Hematopoietic multipotent progenitor cell treated with erythropoietin and hydrocortisone succinate and interleukin-3 and kit ligand, for 8 days (in vitro differentiated cells): ENCODE measurements at places on chromosomes 13 and 19.

DNA sequence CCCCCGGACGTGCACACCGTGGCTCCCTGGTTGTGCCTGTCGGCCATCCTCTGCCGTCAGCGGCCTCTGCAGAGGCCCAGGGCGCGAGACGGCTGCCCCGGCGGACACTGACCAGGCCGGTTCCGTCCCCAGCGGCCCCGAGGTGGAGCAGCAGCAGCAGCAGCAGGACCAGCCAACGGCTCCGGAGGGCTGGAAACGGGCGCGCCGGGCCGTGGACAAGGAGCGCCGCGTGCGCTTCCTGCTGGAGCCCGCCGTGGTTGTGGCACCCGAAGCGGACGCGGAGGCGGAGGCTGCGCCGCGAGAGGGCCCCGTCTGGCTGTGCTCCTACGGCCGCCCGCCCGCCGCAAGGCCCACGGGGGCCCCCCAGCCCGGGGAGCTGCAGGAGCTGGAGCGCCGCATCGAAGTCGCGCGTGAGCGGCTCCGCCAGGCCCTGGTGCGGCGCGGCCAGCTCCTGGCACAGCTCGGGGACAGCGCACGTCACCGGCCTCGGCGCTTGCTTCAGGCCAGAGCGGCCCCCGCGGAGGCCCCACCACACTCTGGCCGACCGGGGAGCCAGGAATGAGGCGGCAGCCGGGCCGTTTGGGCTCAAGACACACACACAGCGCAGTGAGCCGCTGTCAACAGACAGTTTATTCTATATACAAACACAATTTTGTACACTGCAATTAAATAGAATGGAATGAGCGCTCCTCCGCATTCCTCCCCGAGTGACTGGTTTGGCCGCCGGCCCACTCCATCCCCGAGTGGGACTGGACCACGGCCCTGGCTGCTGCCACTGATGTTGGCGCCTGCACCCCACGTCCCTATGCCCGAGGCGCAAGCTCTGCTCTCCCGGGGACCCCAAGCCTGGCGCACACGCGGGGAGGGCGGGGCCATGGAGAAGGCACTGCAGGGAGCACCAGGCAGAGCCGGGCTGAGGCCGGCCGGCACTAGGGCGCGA, 9.1 kb downstream of the GRIN3B start:
- no peak for DNase-seq

DNA sequence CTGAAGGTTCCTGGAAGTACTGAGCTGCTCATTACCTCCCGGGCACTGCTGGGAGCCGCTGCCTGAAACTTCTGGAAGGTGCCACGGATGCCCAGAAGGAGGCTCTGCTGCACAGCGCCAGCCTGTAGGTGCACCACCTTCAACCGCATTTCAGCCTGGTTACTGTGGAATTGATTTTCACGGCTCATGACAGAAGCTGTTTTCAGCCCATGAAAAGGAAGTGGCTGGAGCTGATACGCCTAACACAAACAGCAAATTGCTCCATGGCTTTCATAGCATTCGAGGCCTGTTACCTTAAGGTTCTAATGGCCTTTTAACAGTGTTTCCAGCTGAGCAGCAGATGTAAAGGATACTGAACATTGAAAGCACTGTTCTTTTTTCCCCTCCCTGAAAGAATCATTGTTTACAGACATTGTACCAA, 22.0 kb downstream of the GPC6 start:
- DNase-seq, result no peak

DNA sequence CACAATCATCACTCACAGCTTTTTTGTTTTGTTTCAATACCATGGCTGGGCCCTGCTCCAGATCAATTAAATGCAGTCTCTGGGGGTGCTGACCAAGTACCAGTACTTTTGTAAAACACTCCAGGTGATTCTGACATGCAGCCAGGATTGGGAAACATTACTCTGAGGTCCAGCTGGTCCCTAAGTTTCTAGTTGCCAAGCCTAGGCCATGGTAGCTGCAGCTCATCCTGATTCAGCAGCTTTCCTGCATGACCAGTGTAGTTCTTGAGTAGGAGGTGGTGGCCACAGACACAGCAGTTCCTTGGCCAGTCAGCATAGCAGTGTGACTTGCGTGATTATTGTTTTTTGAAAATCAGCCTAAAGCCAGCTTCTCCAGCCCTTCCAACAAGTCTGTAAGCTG, 859.1 kb downstream of the DIAPH3 start:
- DNase-seq, result no peak

DNA sequence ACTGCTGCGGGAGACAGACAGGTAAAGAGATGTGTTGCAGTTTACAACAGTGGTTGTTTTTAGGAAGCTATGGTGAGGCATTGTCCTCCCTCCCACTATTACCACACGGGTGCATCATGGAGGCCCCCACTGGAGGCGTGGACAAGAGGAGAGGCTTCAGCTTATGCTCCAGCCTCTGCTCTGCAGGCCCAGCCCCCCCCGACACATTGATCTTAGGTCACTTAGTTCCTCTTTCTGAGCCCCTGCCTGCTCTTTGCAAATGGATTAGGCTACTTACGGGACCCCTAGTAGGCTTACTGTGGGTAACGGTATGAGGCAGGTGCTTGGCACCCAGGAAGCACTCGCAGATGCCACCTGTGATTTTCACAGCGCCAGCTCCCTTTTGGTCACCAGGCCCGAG, 123.9 kb downstream of the SLC7A1 start:
- DNase-seq, result no peak

GRCh38 chr19:18730885-18731513, 47.5 kb downstream of the CRTC1 start:
- no peak for DNase-seq

- DNase-seq, result peak; percentile 24
Measured at GRCh38 chr13:100694722-100695508, 20.3 kb upstream of the TMTC4 start.

- DNase-seq, result no peak
Measured at GRCh38 chr13:113157929-113158747, at the start of gene PROZ. PROZ (plus strand) TSS chr13:113158648; CDS start chr13:113158661, 13 bp downstream.

DNA sequence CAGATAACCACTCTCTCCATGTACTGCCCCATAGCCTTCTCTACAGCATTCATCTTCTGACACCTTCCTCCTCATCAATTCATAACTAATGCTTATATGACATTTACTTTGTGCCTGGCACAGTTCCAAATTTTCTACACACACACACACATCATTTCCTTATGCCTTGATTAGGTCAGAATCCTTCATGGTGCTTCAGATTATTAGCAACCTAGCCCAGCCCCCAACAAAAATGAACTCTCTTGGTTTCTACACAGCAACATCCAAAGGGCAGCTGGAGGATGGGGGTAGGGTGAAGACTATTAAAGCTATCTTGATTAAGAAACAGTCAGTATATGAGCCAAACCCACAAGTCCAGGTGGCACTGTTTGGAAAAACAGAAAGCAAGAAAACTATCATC, 3.7 kb downstream of the RUBCNL start:
- DNase-seq, result no peak

DNA sequence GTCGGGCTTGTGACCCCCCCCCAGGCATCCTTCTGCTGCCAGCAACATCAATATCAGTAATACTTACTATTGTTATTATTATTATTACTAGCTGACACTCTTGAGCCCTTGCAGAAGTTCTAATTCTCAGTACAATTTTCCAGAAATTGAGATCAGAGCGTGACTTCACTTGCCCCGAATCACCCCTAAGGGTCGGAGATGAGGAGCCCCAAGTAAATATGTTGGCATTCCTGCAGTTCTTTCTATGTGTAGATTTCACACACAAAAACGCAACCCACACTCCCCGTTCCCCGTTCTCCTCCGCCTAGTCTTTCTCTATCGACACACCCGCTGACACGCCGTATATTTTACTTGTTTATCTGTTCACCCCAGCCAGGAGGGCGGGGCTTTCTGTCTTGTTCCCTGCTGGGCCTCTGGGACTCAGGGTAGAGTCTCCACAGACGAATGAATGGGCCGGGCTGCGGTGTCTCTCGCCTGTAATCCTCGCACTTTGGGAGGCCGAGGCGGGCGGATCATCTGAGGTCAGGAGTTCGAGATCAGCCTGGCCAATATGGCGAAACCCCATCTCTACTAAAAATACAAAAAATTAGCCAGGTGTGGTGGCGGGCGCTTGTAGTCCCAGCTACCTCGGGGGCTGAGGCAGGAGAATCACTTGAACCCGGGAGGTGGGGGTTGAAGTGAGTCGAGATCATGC, 14.7 kb downstream of the TLE5 start:
- DNase-seq, result peak; percentile 99

- DNase-seq, result peak; percentile 33
Measured at GRCh38 chr13:44425041-44425814, 51.6 kb downstream of the SERP2 start.

DNA sequence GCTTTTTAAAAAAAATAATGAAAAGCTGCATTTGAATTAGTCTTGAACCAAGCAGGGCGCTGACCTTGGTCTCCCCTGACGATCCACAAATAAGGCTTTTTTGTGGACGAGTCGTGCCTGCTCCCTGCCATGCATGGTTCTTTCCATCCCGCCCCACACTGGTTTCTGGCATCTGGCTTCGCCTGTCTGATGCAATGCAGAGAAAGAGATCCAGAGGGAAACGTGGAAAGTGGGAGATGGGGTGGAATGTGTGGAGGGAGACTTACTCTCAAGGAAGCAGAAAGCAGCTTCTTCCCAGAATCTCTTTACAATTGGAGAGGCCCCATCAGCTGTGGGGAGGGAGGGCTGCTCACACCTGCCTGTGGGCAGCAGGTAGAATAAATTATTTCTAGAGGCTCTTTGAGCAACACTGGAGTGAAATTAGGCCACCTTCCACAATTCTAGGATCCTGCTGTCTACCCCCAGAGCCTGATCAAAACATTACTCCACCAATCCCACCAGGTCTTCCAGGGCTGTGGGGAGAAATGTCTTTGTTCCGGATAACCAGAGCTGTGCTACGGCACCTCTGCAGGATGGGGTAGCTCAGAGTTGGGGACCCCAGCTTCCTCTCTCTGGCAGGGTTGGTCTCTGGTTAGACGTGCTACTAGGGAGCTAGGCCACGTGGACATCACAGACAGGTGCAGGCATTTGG, 183.5 kb downstream of the UQCRFS1 start:
- DNase-seq, result no peak

DNA sequence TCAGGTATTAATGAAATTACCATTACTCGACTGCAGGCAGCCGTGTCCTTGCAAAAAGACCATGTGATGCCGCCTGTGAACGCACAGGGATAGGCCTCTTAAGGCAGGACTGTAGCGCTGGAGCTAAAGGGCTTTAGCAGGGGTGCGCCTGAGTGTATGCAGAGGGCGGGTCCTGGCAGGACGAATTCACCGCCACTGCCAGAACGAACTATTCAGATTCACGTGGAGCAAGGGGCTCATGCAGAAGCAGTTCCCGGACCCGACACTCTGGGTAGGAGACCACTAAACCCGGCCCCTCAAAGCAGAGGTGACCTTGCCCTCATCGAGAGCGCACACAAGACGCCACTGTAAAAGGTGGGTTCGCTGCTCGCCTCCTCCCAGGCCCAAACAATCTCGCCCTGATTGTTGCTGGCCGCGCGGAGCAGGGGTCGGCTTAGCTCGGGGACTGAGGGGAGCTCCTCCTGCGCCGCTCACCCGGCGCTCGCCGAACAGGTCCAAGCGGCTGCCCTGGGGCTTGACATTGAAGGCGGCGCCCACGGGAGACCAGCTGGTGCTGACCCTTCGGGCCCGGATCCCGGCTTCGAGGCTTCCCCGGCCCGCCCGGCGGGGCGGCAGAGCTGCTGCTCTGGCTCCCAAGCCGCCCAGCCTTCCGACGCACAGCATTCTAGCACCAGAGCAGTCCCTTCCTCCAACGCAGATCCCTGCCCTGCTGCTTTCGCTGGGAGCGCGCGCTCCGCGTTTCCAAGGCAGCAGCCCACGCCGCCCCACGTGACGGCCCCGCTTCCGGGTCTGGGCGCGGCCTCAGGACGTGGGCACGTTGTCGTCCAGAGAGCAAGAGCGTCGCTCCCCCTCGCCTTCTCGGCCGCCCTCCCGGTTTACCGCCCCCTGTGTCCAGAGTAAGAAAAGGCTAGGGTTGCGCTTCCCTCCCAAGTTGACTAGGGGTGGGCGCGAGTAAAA, at the start of gene MIPEP:
Gene MIPEP (minus strand): TSS at position 743 of the 957 bp plus-strand sequence. CDS start 80 bp downstream, at position 663.
- DNase-seq, result peak; percentile 96

DNA sequence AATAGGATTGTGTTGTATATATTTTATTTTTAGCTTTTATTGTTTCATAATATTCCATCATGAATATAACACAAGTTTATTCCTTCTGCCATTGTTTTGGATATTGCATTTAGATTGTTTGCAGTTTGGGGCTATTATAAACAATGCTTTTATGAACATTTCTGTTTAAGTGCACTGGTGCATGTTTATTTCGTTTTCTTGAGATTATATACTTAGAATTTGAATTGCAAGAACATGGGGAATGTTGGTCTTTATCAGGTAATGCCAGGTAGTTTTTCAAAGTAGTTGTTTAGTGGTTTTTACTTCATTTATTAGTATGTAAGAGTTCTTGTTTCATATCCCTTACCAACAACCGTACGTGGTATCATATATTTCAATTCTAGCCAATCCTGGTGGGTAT, 4.3 kb downstream of the LSM14A start:
- no peak for DNase-seq

DNA sequence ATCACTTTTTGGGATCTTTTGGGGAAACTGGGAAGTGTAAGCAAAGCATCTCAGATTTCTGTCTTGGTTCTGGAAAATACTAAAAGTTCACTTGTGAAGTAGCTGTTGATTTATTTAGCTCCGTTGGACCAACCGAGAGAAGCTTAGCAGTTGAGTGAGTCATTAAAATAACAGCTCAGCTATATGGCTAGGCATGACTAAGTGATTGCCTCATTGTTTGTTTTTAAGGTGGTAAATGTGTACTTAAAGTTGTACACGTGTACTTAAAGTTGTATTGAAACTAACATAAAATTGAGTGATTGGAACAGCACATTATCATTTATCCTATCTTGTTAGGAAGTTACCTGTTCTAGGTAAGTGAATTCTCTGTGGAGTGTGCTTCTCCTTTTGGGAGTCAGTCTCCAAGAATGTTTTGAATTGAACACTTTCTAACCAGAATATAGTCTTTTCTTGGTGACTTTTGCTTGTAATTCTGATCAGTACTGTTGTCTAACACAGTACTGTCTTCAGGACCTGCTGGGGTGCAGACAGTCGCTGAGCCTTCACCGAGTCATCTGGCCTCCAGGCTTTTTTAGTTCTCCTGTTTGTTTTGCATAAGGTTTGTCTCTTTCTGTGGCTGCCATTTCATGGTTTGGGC, 2.9 kb upstream of the DCUN1D2 start:
- peak; percentile 60 for DNase-seq

DNA sequence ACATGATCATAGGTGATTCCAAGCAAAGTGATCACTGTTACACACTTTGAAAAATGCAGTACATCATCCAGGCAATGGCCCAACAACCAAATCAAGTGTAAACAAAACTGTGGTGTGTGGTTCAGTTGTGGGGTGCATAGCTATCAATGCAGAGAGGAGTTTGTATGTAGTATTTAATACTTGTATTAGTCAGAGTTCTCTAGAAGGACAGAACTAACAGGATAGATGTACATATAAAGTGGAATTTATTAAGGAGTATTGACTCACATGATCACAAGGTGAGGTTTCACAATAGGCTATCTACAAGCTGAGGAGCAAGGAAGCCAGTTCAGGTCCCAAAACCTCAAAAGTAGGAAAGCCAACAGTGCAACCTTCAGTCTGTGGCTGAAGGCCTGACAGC, 249.3 kb upstream of the HTR2A start:
- no peak for DNase-seq

- DNase-seq, result no peak
Measured at GRCh38 chr13:76790980-76791819, 95.0 kb downstream of the KCTD12 start.
